Nucleus accumbens (tissue), 56 donors: ENCODE measurements at places on chromosomes 12 and 14.

DNA sequence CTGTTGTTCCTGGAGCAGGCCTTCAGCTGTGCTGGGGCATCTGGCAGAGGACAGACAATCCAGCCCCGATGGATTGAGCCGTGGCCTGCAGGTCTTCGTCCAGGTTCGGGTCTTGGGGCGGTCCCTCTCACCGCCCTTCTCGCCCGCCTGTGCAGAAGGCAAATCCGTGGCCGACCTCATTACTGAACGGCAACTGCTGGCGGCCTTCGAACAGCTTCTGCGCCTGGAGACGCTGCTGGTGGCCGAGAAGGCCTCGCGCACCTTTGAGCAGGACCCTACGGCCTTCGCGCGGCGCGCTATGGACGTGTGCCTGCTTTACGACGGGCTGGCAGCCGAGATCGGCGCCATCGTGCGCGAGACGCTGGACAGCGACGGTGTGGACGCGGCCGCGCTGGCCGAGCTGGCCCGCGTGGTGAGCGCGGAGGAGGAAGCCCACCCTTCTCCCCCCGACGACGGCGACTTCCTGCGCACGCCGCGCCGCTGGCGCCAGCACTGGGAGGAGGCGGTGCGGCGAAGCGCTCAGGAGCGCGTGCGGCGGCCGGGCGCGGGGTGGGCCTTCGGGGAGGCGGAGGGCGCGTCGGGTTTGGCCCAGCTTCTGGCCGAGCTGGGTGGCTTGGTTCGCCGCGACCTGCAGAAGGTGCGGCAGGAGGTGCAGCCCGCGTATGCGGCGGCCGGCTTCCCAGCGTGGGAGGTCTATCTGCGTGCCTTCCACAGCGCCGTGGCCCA, 7.6 kb downstream of the EXOC3L4 start:
- no peak for DNase-seq

DNA sequence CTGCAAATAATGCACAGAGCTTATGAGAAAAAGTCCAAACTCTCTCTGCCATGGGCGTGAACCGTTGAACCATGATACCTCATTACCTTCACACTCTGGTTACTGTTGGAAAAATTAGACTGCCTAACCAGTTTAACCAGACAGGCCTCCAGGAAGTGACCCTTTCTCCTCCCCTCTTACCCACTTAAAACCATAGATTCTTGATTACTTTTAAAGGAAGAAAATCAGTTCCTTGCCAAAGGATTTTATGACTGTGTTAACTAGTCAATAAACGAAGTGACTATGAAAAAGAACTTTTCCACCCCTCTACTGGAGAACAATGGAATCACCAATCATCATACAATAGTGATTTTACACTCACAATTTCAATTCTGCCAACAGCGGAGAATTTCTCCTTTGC, 254.0 kb upstream of the ATP2B1 start:
- no peak for DNase-seq

- no peak for DNase-seq
These were observed 11.7 kb upstream of the BATF start for GRCh38 chr14:75510547-75510946.

DNA sequence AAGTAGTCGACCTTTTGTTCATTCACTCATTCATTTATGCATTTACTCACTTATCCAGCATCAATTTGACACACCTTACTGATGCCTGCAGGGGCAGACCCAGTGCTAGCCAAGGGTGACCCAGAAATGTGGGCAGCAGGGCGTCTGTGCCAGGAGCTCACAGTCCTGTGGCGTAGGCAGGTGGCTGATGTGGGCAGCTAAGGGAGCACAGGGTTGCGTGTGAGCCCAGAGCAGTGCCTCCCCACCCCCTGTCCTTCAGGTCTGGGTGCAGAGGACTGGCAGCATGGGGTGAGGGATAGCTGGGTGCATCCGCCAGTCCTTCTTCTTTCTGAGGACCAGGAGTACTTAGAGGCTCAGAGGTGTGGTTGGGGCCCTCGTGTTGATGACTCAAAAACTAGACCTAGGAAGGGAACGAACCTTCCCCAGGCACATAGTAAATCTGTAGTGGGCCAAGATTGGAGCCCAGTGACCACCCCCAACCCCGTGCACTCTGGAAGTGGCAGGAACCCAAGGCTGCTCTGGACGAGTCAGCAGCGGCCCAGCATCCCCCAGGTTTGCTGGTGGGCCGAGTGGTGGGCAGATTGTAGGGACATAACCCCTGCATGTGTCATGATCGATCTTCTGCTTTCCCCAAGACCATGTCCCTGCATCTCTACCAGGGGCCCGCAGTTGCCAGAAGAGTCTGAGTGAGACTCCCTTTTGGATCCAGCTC, 63.9 kb downstream of the BEGAIN start:
- no peak for DNase-seq

DNA sequence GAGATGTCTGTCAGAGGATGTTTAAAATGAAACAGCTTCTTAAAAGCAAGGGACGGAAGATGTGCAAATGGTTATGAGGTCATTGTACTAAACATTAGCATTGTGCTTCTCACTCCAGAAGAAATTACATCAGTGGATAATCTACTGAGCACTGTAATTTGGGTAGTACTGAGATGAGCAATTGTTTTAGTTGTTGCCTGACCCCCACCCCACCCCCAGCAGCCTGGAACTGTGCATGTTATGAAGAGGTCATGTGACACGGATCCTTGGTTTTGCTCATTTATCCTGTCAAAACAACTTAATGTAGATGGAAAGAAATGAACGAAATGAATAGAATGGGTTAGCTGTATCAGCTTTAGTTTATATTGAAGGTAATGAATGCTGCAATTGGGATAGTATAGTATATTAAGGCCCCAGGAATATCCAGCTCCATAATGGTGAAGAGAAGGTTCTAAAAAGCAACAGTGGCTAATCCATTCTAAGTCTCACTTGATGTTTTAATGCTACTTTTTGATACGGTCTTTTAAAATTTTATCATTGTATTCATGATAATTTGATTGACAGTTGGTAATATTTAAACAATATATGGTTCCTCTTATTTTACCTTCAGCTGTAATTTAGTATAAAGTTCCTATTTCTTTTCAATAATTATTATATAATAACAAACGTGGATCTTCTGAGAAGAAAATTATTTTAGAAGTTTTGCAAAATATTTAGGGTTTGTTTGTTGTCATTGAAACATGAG, 58.5 kb downstream of the WNK1 start:
- DNase-seq: no peak
